ENCODE measurements at places on chromosomes 7 and 10.

DNA sequence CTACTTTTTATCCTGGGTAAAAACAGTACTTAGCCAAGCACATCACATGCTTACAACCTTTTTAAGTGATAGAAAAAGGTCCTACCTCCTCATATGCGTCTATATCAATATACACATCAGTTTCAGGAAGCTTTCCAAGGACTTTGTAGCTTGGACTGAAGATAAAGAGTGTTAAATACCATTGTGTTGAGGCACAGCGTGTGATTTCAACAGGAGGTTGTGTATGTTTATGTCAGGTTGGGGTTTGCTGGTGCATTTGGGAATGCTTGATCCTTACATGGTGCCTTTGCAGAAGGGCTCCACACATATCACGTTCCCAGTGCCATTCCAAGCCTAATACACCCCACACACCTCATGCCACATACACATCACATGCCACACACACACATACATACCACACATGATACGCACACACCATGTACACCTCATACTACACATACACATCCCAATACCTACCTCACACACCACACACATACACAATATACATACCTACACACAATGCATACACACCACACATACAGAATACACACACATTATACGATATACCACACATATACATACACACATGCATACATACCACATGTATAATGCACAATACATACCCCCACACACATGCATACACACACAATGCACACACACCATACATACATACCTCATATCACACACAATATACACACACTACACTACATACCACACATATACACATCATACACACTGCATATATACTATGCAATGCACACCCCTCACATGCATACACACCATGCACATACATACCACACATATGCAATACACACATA lies 33.1 kb downstream of the PSMC2 start:
- no peak for DNase-seq

GRCh38 chr10:97898429-97898828 lies 48.8 kb downstream of the GOLGA7B start:
- no peak for DNase-seq

DNA sequence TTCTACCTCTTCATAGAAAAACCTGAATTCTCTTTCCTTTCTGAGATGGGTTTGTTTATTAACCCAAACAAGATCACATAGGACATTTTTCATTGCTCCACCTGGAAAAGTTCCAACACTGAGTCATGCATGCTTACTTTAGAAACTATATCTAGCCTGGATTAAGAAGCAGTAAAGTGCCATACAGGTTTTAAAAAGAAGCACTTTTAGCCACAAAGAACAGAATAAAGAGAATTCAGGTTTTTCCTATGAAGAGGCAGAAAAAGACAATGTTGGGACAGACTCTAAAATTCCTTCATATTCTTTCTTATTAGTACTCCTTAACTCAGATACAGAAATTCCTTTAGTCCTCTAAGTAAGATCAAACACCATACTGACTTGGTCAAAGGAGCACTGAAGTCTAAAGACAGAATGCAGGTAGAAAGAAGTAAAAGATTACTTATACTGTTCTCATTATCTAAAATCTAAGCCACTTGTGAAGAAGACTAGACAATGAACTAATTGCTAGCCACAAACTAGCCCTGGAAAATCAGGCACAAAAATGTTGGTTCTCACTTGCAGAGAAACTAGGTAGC lies 241.3 kb downstream of the ANK3 start:
- DNase-seq = no peak

GRCh38 chr7:84113286-84113685 lies 81.3 kb downstream of the SEMA3A start:
- no peak for DNase-seq

DNA sequence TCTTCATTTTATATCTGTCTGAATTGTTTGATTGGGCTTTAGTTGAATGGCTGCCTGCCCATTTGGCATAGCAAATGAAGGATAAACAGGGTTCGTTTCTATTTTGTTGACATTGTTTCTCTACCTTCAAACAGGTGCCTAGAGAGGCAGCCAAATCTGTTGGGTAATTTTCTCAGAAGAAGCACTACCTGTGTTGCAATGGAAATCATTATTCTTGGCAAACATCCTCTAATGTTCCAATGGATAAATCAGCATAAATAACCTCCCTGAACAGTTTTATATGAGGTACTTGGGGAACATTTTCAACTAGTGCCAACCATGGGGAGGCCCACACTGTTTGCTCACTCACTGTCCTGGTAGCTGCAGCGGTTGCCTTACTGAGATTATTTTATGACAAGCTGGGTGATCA lies 64.4 kb upstream of the PLPP4 start:
- DNase-seq = no peak

Data from CD4-positive, alpha-beta T cell treated with Interleukin-4 for 1 hour (primary cell).